Karpas-422 (cell line): ENCODE measurements at places on chromosomes 7 and 10.
A peak's percentile ranks its signal among the peaks of the same experiment; 100 is the strongest.

DNA sequence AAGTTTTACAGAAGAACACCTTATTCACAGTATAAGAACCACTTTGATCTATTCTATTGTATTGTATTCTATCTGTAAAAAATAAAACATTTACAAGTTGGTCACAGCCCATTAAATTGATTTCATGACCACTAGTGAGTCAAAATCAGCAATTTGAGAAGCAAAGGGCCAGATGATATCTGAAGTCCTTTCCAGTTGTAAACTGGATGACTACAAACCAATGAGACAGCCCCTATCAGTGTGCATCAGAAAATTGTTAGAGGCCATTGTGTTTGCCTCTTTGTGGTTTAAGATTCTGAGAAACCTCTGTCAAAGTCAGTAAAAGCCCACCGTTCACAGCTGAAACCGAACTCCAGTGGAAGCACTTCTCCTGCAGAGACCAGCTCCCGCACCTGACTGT, 54.8 kb downstream of the TBXAS1 start:
- DNase-seq, result no peak

DNA sequence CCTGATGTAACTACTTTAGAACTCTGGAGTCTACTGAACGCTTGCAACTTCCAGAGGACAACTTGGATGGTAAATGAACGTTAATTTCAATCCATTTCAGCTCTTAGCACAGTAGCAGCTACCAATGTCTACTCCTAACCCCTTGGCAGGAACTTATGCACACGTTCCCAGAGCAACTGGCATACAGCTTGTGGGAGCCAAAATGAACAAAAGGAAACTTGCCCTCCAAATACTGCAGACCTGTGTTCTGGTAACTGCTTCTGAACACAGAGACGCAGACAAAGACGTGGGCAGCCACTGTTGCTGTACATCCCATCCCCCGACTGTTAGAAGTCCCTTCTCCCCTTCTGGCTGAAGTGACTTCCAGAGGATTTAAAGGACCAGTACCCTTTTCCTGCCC, 61.3 kb downstream of the XPNPEP1 start:
- no peak for DNase-seq

- no peak for DNase-seq
Observed at GRCh38 chr10:79152423-79152817, 83.7 kb downstream of the ZMIZ1 start.

DNA sequence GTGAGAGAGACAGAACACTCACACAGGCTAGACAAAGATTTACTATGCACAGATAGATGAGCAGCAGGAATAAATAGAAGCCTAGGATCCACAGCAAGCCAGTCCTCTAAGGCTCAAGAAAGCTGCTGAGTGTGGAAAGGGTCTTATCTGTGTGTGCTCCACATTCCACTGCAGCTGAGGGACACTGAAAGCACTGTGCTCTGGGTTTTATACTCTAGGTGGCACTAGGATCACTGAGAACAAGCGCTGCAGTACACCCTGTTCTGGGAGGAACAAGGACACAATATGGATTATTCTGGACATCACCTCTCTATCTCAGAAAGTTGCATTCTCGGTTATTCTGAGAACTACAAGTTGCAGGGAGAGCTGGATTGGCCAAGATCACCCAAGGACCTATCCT, 4.9 kb upstream of the KLHL7 start:
- no peak for DNase-seq

DNA sequence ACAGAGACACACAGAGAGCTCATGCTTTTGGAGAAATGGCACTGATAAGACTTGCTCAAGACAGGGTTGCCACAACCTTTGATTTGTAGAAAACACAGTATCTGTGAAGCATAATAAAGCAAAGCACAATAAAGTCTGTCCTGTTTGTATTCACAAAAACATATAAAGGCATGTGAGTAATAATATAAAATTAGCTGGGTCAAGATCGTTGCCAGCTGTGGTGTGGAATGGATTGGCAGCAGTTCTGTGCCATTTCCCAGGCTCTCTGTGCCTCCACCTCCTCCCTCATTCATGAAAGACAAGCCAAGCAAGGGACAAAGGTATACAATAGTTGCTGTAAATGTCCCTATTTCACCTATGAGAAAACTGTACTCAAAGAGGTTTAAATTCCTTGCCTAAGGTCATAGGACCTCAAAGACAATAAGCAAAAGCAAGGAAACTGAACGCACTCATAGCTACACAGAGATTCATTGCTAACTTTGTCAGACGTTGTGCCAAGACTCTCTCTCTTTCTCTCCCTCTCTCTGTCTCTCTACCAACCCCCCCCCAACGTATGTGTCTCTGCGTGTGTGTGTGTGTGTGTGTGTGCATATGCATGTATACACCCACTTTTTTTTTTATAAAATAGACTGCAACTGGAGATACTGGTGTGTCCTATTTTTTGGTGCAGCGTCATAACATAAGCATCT, 31.8 kb downstream of the CHST3 start:
- no peak for DNase-seq

- no peak for DNase-seq
Observed at GRCh38 chr7:114989531-114989930, 67.6 kb downstream of the MDFIC start.

DNA sequence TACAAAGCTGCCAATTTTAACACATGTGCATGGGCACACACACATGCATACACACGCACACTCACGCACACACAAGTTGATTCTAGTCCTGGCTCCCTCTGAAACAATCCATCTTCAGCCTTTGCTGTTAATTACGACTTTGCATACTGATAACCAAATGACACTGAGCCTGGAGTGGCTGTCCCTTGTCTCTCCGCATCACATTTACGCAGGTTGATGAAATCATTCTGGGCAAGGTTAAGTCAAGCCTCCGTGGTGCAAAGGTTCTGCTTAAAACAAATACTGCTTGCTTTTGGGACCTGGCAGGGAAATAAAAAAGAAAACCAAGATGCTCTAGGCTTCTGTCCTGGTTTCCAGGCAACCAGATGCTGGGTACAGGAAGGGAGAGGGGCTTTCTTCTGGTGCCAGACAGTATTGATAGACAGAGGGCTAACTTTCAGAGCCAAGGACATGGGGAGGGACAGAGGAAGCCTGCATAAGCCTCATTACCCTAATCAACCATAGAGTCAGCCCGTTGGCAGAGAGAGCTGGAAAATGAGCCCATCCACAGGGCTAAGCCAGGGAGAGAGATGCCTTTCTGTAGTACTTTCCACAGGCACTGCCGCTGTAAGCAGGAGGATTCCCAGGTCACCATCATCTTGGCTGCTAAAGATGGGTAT, 233.0 kb downstream of the WDR11 start:
- DNase-seq, result no peak

GRCh38 chr7:34421526-34421925, 236.5 kb upstream of the NPSR1 start:
- no peak for DNase-seq

DNA sequence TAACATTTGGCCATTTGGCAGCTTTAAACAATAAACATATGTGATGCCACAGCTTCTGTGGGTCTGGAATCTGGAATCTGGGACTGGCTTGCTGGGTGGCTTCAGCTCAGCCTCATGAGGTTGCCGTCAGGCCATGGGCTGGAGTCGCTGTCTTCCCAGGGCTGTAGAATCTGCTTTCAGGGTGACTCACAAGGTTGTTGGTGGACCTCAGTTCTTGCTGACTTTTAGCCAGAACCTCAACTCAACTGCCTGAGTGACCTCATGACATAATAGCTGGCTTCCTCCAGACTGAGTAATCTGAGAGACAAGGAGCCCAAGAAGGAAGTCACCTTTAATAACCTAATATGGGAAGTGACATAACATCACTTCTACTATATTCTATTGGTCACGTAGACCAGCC, 44.6 kb upstream of the TSPAN13 start:
- DNase-seq, result no peak

DNA sequence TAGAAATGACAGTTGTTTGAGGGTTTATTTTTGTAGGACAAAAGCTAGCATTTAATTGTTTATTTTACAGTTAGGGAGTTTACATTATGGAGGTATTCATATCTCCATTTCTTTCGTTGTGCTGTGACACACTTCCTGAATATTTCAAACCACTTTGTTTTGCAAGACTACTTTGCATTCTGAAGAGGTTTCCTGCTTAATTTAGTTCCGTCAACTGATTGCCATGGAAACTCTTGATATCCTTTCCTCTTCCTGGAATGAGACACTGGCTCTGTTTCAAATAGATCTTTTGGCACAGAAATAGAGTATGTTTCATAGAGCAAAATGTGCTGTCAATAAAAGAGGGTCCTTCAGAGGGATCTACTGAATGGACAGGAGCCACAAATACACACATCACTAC, 159.5 kb upstream of the AGR3 start:
- DNase-seq, result no peak

DNA sequence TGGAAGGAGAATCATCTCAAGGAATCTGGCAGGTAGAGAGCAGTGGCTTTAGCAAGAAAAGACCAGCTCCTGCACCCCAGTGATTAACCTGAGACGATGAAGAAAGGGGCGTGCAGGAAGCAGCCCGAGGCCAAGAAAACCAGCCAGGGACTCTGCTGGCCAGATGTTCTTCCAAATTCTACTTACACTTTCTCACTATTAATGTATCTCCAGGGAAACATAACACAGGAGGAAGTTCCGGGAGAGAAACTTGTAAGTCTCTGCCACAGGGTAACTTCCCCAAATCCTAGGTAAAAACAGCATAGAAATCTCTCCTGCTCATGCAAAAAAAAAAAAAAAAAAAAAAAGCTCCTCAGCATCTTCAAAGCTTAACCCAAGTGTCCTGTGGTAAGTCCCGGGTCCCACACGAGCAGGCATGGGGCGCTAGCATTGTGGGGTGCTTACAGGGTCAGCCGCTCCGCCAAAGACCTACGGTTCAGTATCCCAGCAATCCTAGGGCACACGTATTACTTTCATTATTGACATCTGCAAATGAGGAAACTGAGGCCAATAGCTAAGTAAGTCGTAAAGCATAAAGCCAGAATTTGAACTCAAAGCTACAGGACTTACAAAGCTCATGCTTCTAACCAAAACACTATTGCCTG, 97.2 kb upstream of the GNA12 start:
- no peak for DNase-seq

- no peak for DNase-seq
Observed at GRCh38 chr10:119251315-119251708, 43.9 kb downstream of the GRK5 start.

GRCh38 chr7:134948736-134949135, 37.6 kb upstream of the AGBL3 start:
- no peak for DNase-seq

GRCh38 chr7:84362828-84363227, 168.2 kb upstream of the SEMA3A start:
- no peak for DNase-seq

GRCh38 chr10:92873029-92873428, 24.7 kb downstream of the EXOC6 start:
- DNase-seq, result no peak

GRCh38 chr7:137937202-137937560, 64.7 kb downstream of the CREB3L2 start:
- no peak for DNase-seq

DNA sequence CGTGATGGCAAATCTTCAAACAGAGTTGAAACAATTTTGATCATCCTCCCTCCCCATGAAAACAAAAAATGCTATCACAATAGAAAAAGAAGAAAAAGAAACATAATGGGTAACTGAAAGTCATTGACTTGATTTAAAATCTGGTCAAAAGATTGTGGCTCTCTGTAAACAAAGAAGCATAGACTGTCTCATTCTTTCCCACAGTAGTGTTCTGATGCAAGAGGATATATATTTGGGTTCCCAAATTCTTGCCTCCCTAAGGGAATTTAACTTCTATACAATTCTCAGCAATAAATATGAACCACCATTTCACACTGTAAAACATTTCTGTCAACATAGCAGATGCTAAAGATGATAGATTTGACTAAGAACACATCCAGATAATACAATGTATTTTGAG, 32.8 kb upstream of the MEOX2 start:
- DNase-seq, result no peak

DNA sequence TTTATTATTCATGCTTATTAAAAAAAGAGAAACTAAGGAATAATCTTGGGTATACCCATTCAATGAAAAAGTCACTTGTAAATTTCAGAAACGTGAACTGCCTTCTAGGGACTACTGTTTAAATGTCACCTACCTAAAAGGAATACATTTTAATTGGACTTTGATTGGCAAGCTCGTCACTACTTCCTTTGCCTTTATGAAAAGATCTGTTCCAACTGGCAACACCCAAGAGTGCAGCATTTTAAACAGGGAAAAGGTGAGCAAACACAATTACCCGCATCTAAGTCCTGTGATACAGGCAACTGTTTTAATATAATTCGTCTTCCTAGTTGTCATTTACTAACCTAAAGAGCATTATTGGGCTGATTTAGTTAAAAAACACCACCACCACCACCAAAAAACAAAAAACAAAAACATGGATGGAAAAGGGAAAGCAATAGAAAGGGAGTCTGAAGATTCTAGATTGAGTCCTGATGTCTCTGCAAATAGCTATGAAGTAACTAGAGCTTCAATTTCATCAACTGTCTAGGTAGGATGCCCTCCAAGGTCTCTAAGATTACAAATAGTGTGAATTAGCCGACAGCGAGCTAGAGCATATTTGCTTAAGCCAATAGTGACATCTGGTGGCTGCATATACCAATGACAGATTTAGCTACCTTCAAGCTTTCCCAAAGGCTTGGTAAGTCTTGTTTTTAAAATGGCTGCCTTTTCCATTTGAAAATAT, 33.8 kb upstream of the ICA1 start:
- peak; percentile 90 for DNase-seq

DNA sequence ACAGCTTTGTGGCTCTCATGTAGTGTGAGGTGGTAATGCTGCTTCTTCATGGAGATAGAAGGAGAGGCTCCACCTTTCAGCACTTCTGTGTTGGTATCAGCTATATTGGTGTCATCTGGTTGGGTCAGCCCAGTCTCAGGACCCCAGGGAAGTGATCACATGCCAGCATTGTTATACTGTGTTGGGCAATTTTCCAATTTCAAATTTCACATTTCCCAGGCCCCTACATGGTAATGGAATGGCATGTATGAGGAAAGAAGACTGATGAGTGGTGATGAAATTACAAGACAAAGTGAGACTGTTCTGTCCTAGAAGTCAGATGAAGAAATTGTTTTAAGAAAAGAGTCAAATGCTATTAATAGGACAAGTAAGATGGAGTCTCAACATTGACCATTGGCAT, 3.7 kb upstream of the AKR1C3 start:
- no peak for DNase-seq

GRCh38 chr7:16669581-16669980, 23.6 kb downstream of the BZW2 start:
- no peak for DNase-seq

- no peak for DNase-seq
Observed at GRCh38 chr10:17238445-17239291, 10.6 kb downstream of the VIM start.

- DNase-seq, result no peak
Observed at GRCh38 chr10:86048571-86048970, 318.0 kb downstream of the GRID1 start.

- no peak for DNase-seq
Observed at GRCh38 chr10:128432011-128432410, 305.8 kb upstream of the MKI67 start.

DNA sequence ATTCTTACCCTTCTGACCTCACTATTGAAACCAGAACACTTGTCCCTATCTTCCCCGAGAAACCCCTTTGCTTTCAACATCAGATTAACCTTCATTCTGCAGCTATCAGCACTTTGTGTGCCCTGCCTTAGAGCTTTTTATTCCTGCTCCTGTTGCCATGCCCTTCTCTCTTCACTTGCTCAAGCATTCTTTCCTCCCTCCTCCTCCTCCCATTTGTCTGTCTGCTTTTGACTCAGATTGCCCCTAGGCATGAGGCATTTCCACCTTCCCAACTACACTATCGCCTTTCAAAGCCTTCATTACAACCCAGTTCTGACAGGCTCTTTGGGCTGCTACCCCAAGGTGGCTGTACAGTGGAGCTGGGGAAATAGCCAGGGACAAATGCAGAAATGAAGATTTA, 143.3 kb downstream of the SLC25A13 start:
- no peak for DNase-seq

GRCh38 chr7:100826514-100827329, 601 bp downstream of the EPHB4 start:
- DNase-seq, result no peak
